ENCODE measurements at places on chromosomes 16 and 17.

DNA sequence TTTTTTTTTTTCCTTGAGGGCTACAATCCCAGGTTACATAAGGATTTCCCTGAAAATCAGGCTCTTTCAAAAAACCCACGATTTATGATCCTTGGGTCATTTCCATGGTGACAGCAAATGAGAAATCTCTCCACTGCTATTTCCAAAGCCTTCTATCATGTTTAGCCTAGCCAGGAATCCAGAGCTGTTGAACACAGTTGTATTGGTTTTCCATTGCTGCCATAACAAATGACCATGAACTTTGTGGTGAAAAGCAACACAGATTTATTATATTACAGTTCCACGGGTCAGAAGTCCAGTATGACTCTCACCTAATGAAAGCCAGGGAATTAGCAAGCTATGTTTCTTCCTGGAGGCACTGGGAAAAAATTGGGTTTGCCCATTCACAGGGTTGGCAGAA lies 106.6 kb downstream of the MAF start:
- no peak overlapping the region for H3K4me3 ChIP-seq
- no peaks in the 10 kb centered on the region for H3K27me3 ChIP-seq
- no peak overlapping the region for H3K27ac ChIP-seq
- no peaks in the 10 kb centered on the region for H3K4me1 ChIP-seq

- no peak overlapping the region for H3K27ac ChIP-seq
- H3K4me3 ChIP-seq = no peak overlapping the region
- DNase-seq = no peak
- H3K4me1 ChIP-seq = no peaks in the 10 kb centered on the region
- no peaks in the 10 kb centered on the region for H3K36me3 ChIP-seq
- no peaks in the 10 kb centered on the region for H3K27me3 ChIP-seq
These were observed 30.1 kb downstream of the DNAH9 start for GRCh38 chr17:11628374-11628773.

GRCh38 chr17:7711051-7711755 lies 6.2 kb downstream of the EFNB3 start:
- no peak overlapping the region for H3K27ac ChIP-seq
- H3K4me3 ChIP-seq = no peak overlapping the region
- no peaks in the 10 kb centered on the region for H3K36me3 ChIP-seq
- H3K27me3 ChIP-seq = no peaks in the 10 kb centered on the region
- DNase-seq = no peak

- no peaks in the 10 kb centered on the region for H3K36me3 ChIP-seq
- H3K4me3 ChIP-seq = no peak overlapping the region
- no peak for DNase-seq
These were observed 30.1 kb downstream of the ADAMTS18 start for GRCh38 chr16:77404775-77405174.

DNA sequence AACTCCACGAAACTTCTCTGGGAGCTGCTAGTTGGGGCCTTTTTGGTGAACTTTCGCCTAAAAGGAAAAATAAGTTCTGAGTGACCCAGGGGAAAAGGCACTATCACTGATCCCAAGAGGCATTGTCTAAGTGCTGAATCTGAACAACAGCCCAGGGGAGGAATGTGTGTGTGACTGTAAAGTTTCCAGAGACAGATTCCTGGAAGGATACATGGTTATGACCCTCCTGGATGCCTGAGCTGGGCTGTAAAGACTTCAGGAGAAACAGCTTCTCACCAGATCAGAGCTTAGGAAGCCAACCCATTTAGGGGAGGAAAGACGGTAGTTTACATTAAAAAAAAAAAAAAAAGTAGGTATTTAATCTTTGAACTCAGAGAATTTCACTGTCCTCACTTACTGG lies 20.2 kb downstream of the HIGD1B start:
- no peak overlapping the region for H3K4me3 ChIP-seq
- no peak for DNase-seq
- H3K36me3 ChIP-seq = peaks cover 50% of the 10 kb centered on the region
- no peaks in the 10 kb centered on the region for H3K27me3 ChIP-seq
- no peak overlapping the region for H3K27ac ChIP-seq

DNA sequence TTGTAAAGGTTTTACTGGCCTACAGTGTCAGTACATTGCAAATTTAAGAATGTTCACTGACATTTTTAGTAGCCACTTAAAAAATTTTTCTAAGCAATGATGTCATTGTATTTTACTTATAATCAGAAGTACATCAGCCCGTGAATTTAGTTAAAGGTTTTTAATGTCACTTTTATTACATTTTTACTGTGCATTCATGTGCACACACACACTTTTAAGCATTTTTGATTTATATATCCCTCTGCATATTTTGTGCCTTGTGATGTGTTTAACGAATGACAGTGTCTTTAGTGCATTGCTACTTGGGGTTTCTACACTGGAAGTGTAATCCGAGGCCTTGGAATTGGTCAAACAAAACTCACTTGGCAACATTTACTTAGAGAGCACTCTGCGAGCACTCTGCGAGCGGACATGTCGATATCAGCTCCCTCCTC lies 190.4 kb downstream of the WWOX start:
- no peaks in the 10 kb centered on the region for H3K36me3 ChIP-seq
- no peak overlapping the region for H3K27ac ChIP-seq
- peak; percentile 64 for DNase-seq
- H3K4me1 ChIP-seq = no peaks in the 10 kb centered on the region
- H3K27me3 ChIP-seq = no peaks in the 10 kb centered on the region
- H3K4me3 ChIP-seq = no peak overlapping the region

GRCh38 chr16:56481468-56482122 lies 30.2 kb downstream of the OGFOD1 start:
- H3K4me1 ChIP-seq = no peaks in the 10 kb centered on the region
- DNase-seq = no peak
- no peak overlapping the region for H3K27ac ChIP-seq
- H3K36me3 ChIP-seq = peaks cover 20% of the 10 kb centered on the region

DNA sequence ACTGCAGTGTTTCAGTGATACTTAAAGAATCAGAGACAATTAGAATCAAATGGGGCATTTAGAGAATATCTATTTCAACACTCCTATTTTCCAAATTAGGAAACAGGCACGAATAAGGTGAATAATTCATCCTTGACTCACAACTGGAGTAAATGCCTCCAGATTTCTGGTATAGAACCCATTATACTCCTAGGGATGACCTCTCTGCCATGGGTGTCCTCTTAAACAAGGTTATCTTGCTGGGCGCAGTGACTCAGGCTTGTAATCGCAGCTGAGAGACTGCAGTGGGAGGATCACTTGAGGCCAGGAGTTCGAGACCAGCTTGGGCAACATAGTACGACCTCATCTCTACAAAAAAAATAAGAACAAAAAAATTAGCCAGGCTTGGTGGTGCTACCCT lies 139.8 kb upstream of the ELAC2 start:
- no peak for DNase-seq
- no peak overlapping the region for H3K4me3 ChIP-seq
- no peaks in the 10 kb centered on the region for H3K27me3 ChIP-seq
- H3K27ac ChIP-seq = no peak overlapping the region

DNA sequence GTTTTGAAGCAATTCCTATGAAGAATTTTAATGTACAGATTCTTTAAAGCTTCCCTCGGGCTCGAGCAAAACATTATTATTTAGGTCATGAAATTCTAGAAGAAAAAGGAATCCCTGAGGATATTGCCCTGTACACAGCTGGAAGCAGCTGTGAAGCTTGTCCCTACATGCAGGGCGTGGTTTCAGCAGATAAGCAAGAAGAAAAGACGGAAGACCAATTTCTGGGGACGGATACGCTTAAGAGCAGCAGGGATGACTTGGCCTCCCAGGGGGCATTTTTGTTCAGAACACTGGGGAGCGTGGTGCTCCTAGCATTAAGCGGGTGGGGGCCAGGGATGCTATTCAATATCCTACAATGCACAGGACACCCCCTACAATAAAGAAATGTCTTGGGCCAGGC lies 34.3 kb downstream of the LITAF start:
- peaks cover 73% of the 10 kb centered on the region for H3K36me3 ChIP-seq
- H3K4me1 ChIP-seq = peaks cover 3% of the 10 kb centered on the region
- H3K27ac ChIP-seq = no peak overlapping the region
- no peak overlapping the region for H3K4me3 ChIP-seq
- peak; percentile 29 for DNase-seq

- H3K36me3 ChIP-seq = no peaks in the 10 kb centered on the region
- H3K27ac ChIP-seq = peak overlapping the region; percentile 26
- H3K4me1 ChIP-seq = peaks cover 23% of the 10 kb centered on the region
- H3K4me3 ChIP-seq = no peak overlapping the region
These were observed 190.9 kb downstream of the RAB11FIP4 start for GRCh38 chr17:31582151-31582907.

GRCh38 chr16:5916711-5917191 lies 819.2 kb upstream of the EEF2KMT start:
- H3K27ac ChIP-seq = no peak overlapping the region
- peak; percentile 1 for DNase-seq
- no peaks in the 10 kb centered on the region for H3K27me3 ChIP-seq
- no peak overlapping the region for H3K4me3 ChIP-seq
- no peaks in the 10 kb centered on the region for H3K4me1 ChIP-seq
- H3K36me3 ChIP-seq = no peaks in the 10 kb centered on the region

GRCh38 chr17:56909742-56910508 lies 3.9 kb downstream of the TRIM25 start:
- H3K4me3 ChIP-seq = no peak overlapping the region
- no peaks in the 10 kb centered on the region for H3K27me3 ChIP-seq
- peaks cover 17% of the 10 kb centered on the region for H3K36me3 ChIP-seq

DNA sequence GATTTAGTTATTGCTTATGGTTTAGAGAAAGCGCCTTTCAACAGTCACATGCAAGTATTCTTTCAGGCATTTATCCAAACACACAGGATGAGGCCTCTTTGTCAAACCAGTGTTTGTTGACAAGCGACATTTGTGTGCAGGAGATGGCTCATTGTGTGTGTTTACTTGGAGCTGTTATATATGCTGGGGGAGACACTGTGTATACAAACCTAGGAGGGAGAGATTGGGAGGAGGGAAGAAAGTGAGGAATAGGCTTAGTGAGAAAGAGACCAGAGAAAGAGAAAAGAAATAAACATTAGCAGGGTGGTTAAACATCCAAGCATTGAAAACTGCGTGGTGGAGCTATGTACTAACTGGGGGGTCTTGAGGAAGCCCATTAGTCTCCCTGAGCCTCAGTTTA lies 437.6 kb downstream of the MAF start:
- no peaks in the 10 kb centered on the region for H3K36me3 ChIP-seq
- H3K27ac ChIP-seq = no peak overlapping the region
- H3K27me3 ChIP-seq = no peaks in the 10 kb centered on the region
- no peaks in the 10 kb centered on the region for H3K4me1 ChIP-seq
- H3K4me3 ChIP-seq = no peak overlapping the region

- H3K27ac ChIP-seq = peak overlapping the region; percentile 90
- DNase-seq = no peak
- peak overlapping the region; percentile 61 for H3K4me3 ChIP-seq
These were observed 5.5 kb downstream of the TBX2 start for GRCh38 chr17:61404913-61405685.

DNA sequence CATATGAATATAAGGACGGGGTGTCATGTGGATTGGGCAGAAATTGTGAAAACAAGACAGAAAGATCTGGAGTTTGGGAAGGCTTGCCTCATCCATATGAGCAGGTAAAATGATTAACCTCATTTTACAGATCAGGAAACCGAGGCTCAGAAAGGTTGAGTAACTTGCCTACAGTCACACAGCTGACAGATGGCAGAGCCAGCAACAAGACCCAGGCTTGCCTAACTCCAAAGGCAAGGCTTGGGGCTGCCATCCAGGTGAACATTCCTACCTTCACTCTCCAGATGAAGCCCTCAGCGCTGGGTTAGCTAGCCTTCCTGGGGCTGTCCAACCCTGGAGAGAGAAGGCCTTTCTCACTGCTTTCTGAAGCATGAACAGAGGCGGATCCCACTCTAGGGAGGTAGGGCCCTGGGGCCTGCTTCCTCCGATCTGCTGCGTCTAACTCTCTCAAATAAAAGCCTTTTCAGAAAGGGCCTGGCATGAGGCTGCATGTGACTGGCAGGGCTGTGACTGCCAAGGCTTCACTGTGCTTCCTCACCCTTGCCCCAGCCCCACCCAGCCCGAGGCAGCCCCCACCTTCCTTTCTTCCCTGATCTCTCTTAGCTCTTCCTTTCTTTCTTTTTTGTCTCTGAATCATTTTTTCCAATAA lies 107.8 kb downstream of the GNAO1 start:
- no peak overlapping the region for H3K27ac ChIP-seq
- H3K4me1 ChIP-seq = peaks cover 4% of the 10 kb centered on the region
- no peaks in the 10 kb centered on the region for H3K27me3 ChIP-seq

DNA sequence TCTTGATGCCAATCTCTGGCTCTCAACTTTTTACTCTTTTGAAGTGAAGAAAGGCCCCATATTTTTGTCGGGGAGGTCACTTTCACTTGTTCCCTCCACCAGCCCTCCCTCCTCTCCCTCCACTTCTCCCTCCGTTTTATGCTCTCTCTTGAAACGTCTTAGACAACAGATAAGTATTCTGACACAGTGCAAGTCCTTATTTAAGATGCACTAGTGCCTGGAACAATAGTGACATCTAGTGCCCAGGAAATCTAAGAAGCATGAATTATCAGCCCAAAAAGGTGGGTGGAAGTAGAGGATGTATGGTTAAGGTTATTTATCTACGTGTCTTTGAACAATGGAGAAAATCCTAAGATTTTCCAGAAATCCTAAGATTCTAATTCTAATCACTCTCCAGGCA lies 17.9 kb downstream of the PSME3IP1 start:
- H3K4me3 ChIP-seq = no peak overlapping the region
- peak; percentile 74 for DNase-seq
- peak overlapping the region; percentile 59 for H3K27ac ChIP-seq
- peaks cover 2% of the 10 kb centered on the region for H3K4me1 ChIP-seq

GRCh38 chr17:40879026-40879425 lies 6.0 kb downstream of the KRT20 start:
- no peak overlapping the region for H3K27ac ChIP-seq
- H3K4me3 ChIP-seq = no peak overlapping the region
- H3K36me3 ChIP-seq = no peaks in the 10 kb centered on the region
- H3K27me3 ChIP-seq = peaks cover 4% of the 10 kb centered on the region

GRCh38 chr17:82838386-82839063 lies 1.3 kb downstream of the ZNF750 start:
- H3K4me3 ChIP-seq = no peak overlapping the region
- peaks cover 9% of the 10 kb centered on the region for H3K4me1 ChIP-seq
- peak; percentile 75 for DNase-seq
- no peaks in the 10 kb centered on the region for H3K36me3 ChIP-seq

DNA sequence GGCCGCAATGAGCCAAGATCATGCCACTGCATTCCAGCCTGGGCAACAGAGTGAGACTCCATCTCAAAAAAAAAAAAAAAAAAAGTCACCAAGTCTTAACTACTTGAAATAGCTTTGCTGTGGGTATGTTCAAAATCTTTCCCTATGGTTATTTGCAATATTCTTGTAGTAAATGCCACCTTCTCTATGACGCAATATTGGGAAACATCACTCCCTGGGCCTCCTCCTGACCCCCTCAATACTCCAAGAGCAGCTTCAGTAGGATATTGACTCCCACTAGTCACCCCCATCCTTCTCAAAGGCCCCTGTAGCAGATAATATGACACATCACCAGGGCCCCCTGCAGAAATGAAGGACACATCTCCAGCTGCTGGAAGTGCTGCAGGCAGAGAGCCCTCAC lies 137.8 kb downstream of the AIPL1 start:
- no peaks in the 10 kb centered on the region for H3K4me1 ChIP-seq
- no peak for DNase-seq
- H3K27ac ChIP-seq = no peak overlapping the region

- H3K4me1 ChIP-seq = peaks cover 10% of the 10 kb centered on the region
- H3K36me3 ChIP-seq = peaks cover 2% of the 10 kb centered on the region
- DNase-seq = no peak
- H3K4me3 ChIP-seq = no peak overlapping the region
- no peaks in the 10 kb centered on the region for H3K27me3 ChIP-seq
These were observed 23.5 kb downstream of the ANKRD40 start for GRCh38 chr17:50684288-50684611.
